HFFc6 (cell line): ENCODE measurements at places on chromosomes 11 and 22. TPM values are rescaled to one million over a fixed set of nuclear protein-coding genes. Genes with fewer than 3 reads are reported as not detected.

Gene DCUN1D5
- total RNA-seq, result 39.7 to 55.6 TPM (median 45.1 TPM) in 3 replicates

Gene CRYBA4
- total RNA-seq, result not detected in 2 replicates

Gene RTN4RL2
- 0.21 and 0.66 TPM in 2 replicates for total RNA-seq

Gene PGA3
- total RNA-seq, result 0.24 to 0.37 TPM (median 0.33 TPM) in 3 replicates

Gene SHANK2
- total RNA-seq, result 0.82 to 1.7 TPM (median 1.6 TPM) in 3 replicates

Gene UBE2L3
- 85.2 to 85.9 TPM (median 85.4 TPM) in 3 replicates for total RNA-seq

Gene RFPL3
- not detected in 3 replicates for total RNA-seq

Gene THY1
- total RNA-seq, result 732 to 942 TPM (median 795 TPM) in 3 replicates

Gene KCNQ1
- not detected in 2 replicates for total RNA-seq

Gene ETS1
- total RNA-seq, result 63.8 to 78.6 TPM (median 70.1 TPM) in 3 replicates

Gene HTR3B
- total RNA-seq, result not detected in 3 replicates

Gene NFAM1
- not detected in 3 replicates for total RNA-seq

Gene PPP6R2
- 43.3 to 47.5 TPM (median 44.5 TPM) in 3 replicates for total RNA-seq

Gene SSH3
- total RNA-seq, result 21.4 and 28.7 TPM in 2 replicates

Gene ADAMTS8
- not detected in 3 replicates for total RNA-seq

Gene HEPN1
- total RNA-seq, result not detected in 2 replicates

Gene ANO9
- not detected in 3 replicates for total RNA-seq

Gene TAF6L
- total RNA-seq, result 10.5 to 12.0 TPM (median 11.5 TPM) in 3 replicates

Gene TMEM151A
- not detected in 3 replicates for total RNA-seq

Gene HIC2
- 2.0 to 2.2 TPM (median 2.1 TPM) in 3 replicates for total RNA-seq

Gene A4GALT
- 11.0 to 13.4 TPM (median 13.1 TPM) in 3 replicates for total RNA-seq

Gene CCDC117
- total RNA-seq, result 13.5 to 17.1 TPM (median 16.4 TPM) in 3 replicates
